ENCODE measurements at places on chromosomes 5 and 9.
A peak's percentile ranks its signal among the peaks of the same experiment; 100 is the strongest.

DNA sequence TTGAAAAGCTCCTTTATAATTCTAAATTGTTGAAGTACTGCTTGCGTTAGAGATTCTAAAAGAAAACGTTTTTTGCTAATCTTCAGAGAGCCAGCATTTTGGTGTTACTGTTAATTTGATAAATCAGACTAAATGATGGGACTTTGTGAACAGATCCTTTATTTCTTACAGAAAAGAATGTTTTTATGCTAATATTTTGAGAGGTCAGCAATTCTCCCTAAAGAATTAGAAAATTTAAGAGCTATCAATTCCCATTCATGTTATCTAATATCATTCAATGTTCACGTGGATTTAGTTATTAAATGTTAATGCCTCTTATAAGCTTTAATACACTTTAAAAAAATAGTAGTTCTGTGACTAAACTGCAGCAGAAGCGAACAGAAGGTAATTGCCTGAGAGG lies 2.4 kb downstream of the AGGF1 start:
- no peak for DNase-seq

DNA sequence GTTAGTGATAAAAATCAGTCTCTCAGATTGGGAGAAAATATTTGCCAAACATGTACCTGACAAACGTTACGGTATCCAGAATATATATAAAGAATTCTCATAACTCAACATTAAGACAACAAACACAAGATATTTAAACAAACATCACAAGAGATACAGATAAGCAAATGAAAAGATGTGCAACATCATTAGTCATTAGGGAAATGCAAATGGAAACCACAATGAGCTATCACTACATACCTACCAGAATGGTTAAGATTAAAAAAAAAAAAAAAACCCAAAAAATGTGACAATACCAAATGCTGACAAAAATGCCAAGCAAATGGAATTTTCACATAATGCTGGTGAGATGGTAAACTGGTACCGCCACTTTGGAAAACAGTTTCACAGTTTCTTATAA lies 15.4 kb downstream of the CERT1 start:
- DNase-seq = no peak

GRCh38 chr5:78893940-78894677 lies 91.0 kb downstream of the ARSB start:
- no peak for DNase-seq

- peak; percentile 29 for DNase-seq
Observed at GRCh38 chr9:109182940-109183798, 16.1 kb upstream of the FRRS1L start.

GRCh38 chr9:122030357-122030756 lies 62.8 kb downstream of the TTLL11 start:
- DNase-seq = no peak

- DNase-seq = no peak
Observed at GRCh38 chr5:120504057-120504456, 40.0 kb downstream of the PRR16 start.

- no peak for DNase-seq
Observed at GRCh38 chr5:139651853-139652787, 4.0 kb downstream of the CXXC5 start.

- no peak for DNase-seq
Observed at GRCh38 chr5:126814721-126815404, 37.9 kb downstream of the LMNB1 start.

DNA sequence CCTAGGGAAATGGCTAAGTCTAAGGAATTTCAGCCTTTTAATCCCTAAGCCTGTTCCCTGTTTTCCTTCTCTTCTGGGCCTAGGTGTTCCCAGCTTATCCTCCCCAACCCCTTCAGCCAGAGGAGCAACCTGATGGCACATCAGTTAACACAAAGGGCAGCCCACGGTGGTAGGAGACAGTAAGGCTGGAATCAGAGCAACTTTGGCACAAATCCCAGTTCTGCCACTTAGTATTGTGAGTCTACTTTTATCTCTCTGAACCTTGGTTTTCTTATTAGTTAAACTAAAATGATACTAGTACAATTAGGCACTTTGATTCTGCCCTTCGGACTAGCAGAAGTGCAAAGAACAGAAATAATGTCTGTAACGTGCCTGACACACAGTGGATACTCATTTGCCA lies 246.8 kb downstream of the SAXO1 start:
- DNase-seq = no peak

DNA sequence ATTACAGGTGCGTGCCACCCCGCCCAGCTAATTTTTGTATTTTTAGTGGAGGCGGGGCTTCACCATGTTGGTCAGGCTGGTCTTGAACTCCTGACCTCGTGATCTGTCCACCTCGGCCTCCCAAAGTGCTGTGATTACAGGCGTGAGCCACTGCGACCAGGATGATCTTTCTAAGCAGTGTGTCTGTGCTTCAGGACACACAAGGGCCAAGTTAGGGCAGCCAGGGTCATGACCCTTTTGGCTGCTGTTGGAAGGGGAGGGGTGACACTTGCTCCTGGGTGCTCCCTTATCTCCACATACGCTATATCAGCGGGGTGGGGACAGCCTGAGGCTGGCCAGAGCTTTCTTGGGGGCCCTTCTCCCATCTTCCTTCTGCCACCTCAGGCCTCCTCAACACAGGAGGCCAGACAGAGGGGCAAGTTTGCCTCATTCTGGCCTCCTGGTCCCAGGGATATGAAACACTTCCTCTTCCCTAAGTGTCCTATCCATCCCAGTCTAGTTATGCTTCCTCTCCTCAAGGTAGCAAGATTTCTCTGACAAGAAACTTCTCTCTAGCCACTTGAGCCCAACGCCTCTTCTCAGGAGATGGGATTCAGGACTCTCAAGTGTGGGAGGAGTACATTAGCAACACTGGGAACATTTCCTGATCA lies 1.9 kb upstream of the ZNF79 start:
- no peak for DNase-seq

DNA sequence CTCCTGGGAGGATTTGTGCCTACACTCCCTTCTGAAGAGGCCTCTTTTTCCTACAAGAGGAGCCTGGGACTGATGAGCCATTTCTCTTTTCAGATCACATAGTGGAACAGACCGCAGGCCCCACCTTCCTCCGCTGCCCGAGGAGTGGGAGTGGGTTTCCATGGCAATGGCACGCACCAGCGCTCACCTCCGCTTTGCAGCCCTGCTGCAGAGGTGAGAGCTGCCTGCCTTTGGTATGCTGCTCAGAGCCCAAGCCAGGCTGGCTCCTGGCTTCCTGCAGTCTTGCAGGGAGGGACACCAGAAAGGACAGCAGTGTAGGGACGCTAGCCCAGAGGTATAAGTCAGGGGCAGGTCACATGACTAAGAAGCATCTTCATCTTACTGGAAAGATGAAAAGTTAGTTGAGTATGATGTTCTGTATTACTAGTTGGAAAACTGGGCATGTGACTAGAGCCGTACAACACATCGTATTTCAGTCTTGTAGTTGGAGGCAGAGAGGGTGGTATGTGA lies 12.4 kb downstream of the PTTG1 start:
- DNase-seq = peak; percentile 78

GRCh38 chr9:19193029-19193324 lies 37.5 kb upstream of the DENND4C start:
- no peak for DNase-seq

GRCh38 chr9:24090566-24090965 lies 264.5 kb upstream of the ELAVL2 start:
- peak; percentile 1 for DNase-seq

DNA sequence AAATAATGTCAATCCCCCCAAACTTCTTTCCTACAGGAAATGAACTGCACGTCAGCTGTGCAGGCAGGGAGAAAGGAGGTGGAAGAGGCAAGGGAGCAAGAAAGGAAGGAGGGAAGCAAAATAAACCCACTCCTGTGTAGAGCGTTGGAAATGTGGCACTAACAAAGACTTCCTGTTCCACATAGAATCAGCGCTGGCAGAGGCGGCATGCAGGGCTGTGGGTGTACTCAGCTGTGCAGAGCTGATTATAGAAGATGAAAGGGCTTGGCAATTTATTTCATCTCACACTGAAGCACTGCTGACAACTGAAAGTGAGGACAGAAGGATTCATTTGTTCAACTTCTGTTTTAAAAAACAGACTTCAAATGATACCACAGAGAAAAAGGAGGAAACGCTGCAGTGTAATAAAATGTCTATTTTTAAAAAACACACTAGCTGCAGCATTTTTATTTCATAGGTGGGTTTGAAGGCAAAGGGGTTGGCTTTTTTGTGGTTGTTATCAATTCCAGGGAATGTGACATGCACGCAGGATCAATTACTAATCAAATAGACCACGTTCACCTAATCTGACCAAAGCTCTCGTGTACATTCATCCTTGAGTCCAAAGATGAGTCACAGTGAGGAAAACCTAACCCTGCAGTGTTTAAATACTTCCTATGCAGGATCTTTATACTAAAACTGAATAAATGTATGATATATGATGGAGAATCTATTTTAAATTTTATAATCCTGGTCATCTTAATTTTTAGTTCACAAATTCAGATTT lies 583.5 kb downstream of the ZNF608 start:
- peak; percentile 76 for DNase-seq

- peak; percentile 21 for DNase-seq
Observed at GRCh38 chr9:131366761-131367401, 27.0 kb upstream of the PRRC2B start.

DNA sequence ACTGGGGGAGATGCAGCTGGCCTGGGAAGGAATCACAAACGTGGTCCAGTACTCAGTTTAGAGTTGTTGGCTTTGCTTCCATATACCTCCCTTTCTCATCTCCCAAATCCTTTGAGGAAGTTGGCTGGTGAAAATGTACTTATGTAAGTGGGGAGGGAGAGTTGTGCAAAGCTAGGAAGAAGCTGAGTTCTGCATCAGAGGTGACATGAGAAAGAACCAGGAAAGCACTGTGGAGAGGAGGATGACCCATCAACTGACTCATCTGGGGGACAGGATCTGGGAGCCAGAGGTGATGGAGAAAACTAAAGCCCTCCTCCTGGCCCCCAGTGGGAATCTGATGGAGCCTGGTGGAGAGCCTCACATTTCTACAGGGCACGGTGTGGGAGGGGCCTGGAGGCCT lies 16.2 kb downstream of the KCNMB1 start:
- no peak for DNase-seq

DNA sequence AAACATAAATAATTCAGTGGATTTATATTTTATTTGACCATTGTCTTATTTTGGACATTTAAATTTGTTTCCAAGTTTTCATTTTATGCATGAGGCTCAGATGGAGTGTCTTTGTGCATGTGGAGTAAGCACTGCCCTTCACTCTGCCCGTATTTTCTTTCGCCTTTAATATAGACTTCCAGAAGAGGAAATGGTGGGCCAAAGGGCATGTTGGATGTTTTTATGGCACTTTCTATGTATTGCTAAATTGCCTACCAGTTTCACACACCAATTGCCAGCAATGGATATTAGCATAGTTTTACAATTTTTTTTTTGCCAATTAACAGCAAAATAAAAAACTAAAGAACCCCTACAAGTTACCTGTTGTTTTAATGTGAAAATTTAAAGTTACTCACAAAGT lies 38.4 kb downstream of the ZSWIM6 start:
- no peak for DNase-seq

DNA sequence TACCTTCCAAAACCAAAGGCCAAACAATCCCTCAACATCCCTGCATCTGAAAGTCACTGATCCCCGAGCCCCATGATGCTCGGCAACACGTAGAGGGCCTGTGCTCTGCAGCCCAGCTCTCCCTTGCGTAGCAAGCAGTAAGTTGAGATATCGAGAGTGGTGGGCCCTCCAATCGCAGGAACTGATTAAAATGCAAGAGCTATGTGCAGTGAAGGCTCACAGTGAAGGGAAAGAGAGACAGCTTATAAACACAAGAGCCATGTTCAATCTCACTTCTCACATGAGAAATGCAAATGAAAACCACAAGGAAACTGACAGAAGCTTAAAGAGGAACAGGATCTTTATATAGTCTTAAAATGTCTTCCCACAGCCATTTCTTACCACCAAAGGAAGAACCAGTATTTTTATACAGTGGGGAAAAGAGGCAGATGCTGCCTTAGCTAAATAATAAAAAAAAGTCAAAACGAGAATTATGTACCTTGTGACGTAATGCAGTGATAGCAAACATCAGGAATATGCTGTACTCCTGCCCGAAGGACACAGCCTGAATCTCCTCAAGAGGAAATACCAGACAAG lies 24.6 kb downstream of the TTF1 start:
- DNase-seq = no peak

All from NCI-H1417 (cell line).